Ascending aorta (tissue), 2 donors: ENCODE measurements at places on chromosomes 1 and 21. TPM values are rescaled to one million over a fixed set of nuclear protein-coding genes. Genes with fewer than 3 reads are reported as not detected.

NASP gene
- total RNA-seq: 49.1 TPM

GRCh38 chr1:241611063-241611462 is 29.1 kb downstream of the CHML start:
- DNase-seq: no peak

DNA sequence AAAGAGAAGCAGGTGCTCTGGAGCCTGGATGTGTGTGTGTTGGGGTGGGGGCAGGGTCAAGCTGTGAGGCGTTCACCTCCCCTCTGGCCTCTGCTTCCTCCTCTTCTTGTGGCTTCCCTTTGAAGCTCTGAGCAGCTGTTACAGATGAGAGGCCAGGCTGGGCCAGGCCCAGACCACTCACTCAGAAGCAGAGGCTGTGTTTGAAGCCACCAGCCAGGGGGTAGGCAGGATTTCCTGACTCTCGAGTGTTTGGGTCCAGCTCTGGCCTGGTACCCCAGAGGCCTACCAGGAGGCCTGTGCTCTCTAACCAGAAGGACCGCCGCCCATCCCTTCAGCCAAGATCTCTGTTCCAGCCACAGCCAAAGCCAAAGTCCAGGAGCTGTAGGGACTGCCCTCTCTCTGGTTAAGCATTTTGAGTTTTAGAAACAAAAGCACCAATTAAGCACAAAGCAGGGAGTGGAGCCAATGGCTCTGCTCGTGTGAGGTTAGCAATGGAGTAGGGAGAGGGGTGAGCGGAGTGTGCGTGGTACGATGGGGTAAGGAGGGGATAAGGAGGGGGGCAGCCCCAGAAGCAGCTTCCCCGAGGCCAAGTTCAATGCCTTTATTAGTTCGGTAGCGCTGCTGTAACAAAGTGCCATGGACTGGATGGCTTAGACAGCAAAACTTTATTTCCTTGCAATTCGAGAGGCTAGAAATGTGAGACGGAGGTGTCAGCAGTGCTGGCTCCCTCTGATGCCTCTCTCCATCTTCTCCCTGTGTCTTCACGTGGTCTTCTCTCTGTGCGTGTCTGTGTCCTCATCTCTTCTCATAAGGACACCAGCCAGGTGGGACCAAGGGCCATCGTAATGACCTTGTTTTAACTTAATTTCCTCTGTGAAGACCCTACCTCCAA is 20.5 kb downstream of the RCSD1 start:
- no peak for DNase-seq

GRCh38 chr1:83960669-83961277 is 38.2 kb downstream of the TTLL7 start:
- no peak for DNase-seq

DNA sequence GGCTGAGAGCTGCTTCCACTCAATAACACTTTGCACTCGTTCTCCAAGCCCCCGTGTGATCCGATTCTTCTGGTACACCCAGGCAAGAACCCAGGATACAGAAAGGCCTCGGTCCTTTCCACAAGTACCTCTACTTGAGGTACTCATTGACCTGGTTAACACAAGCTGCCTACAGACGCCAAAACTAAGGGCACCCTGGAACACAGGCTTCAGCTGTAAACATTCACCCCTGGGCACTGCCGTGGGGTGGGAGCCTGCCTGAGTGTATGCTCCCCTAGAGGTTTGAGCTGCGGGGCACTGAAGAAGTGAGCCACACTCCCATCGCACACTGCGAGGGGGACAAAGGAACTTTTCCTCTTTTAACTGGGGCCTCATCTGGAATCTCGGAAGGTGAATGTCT is 30.5 kb downstream of the LRRC3 start:
- DNase-seq: no peak

ADCY10 gene
- total RNA-seq: 1.9 TPM

- no peak for DNase-seq
Observed at GRCh38 chr1:240575981-240576662, 35.8 kb downstream of the GREM2 start.

SERPINC1 gene
- 3.7 TPM for total RNA-seq

DNA sequence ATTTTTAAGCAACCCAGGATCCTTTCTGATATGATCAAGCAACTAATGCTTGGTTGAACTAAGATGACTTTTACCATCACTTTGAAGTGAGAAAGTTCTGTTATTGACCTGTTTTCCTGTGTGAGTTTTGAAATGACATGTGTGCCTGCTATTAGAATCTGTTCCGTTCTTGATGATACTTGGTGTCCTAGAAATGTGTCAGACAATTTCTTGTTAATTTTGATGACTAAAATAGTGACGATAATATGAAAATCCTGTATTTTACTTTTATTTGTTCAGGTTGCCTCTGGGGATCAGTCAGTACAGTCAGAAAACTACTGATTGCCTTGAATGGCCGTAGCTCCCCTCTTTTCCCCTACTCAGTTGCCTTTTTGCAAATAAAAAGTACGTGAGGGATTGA is 228.0 kb downstream of the RYR2 start:
- no peak for DNase-seq

DNA sequence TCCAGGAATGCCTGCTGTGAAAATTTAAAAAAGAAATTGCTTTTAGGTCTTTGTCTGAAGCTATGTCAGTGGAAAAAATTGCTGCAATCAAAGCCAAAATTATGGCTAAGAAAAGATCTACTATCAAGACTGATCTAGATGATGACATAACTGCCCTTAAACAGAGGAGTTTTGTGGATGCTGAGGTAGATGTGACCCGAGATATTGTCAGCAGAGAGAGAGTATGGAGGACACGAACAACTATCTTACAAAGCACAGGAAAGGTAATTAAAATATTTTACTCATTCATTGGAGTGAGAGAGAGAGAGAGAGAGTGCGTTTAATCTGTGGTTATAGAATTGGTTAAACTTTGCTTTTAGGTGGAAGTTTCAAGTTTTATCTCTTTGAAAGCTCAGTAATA is 20.0 kb downstream of the CDC73 start:
- no peak for DNase-seq

MIXL1 gene
- total RNA-seq: not detected

- no peak for DNase-seq
Observed at GRCh38 chr1:246106342-246106763, 400.7 kb downstream of the SMYD3 start.

GRCh38 chr1:235739631-235740030 is 90.0 kb upstream of the GNG4 start:
- no peak for DNase-seq

- no peak for DNase-seq
Observed at GRCh38 chr1:117188170-117188815, 22.4 kb downstream of the VTCN1 start.

DNA sequence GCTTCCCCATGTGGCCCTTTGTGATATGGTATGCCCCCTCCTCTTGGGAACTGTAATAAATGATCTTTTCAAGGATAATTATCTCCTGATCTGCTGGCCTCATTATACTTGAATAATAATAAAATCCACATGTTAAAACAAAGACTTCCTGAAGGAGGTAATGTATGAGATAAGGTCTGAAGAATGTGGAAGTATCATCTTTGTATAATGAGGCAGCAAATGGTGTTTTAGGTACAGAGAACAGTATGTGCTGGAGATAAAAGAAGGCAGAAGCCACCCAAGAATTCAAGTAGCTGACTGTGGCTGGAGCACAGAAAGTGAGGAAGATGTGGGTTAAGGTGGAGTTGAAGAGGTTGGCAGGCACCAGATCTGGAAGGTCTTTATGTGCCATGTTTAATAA is 12.8 kb upstream of the COG2 start:
- DNase-seq: no peak

CRYAA gene
- total RNA-seq: not detected

TAS1R1 gene
- not detected for total RNA-seq

MAP3K7CL gene
- 6.9 TPM for total RNA-seq

DNA sequence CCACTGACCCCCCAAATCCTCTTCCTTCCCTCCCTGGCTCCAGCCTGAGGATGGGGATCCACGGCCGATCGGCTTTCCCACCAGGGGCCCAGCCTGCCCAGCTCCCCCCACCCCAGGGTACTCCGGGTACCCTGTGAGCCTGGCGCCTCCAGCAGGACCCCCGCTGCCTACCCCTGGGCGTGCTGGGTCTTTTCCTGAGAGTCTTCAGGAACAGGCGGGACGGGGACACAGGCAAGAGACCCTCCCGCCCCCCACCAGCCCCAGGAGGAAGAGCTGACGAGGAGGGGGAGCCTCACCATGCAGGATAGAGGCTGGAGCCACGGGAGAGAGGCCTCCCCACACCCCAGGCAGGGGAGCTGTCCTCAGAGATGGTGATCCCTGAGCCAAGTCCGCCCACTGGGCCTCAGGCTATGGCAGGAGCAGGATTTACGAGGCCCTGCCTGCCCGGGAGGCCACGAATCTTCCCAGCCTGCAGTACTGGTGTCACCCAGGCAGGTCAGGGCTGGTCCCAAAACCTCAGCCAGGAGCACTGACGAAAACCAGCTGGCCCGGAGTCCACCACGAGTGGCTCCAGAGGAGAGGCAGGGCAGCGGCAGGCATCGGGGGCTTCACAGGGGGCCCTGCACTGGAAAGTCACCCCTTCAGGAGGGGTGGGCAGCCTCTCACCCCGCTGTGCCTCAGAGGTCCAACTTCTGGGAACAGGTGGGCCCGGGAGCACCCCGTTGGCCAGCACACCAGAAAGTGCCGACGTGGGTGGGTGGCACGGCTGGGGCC is 58.0 kb downstream of the MEGF6 start:
- no peak for DNase-seq

GRCh38 chr1:190832511-190832910 is 354.8 kb upstream of the BRINP3 start:
- DNase-seq: no peak

FAAH gene
- total RNA-seq: 6.0 TPM
